HCT116 (cell line): ENCODE measurements at places on chromosomes 7 and 10. TPM values are rescaled to one million over a fixed set of nuclear protein-coding genes. Genes with fewer than 3 reads are reported as not detected.

Gene OR2A7
- total RNA-seq = 8.1 TPM

Gene RHOBTB1
- 1.6 TPM for total RNA-seq

Gene CCDC146
- total RNA-seq = 6.3 TPM

- no peak for DNase-seq
Measured at GRCh38 chr10:14163377-14164086, 167.2 kb downstream of the FRMD4A start.

GRCh38 chr7:106071999-106072714 lies 40.0 kb downstream of the SYPL1 start:
- no peak for DNase-seq
